ENCODE measurements at places on chromosomes 6 and 20. TPM values are rescaled to one million over a fixed set of nuclear protein-coding genes. Genes with fewer than 3 reads are reported as not detected.

DNA sequence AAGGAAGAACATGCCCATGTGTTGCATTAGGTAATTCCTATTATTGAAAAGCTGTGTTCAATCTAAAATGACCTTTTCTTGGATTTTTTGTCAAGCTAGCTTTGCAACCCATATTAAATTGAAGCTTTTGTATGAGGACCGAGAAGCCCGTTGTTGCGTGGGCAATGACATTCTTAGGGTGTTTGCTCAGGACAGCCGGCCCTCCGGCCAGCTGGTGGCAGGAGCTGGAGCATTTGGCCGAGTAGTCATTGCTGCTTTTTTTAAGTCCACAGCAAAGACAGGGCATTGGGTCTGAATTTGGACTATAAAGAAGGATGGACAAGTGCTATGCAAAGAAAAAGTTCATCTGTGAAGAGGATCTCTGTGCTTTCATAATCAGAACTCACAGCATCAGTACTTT, 365.8 kb downstream of the SAMD5 start:
- ATAC-seq: no peak

GRCh38 chr6:161318456-161318855, 44.6 kb upstream of the AGPAT4 start:
- peak; percentile 38 for ATAC-seq

DNA sequence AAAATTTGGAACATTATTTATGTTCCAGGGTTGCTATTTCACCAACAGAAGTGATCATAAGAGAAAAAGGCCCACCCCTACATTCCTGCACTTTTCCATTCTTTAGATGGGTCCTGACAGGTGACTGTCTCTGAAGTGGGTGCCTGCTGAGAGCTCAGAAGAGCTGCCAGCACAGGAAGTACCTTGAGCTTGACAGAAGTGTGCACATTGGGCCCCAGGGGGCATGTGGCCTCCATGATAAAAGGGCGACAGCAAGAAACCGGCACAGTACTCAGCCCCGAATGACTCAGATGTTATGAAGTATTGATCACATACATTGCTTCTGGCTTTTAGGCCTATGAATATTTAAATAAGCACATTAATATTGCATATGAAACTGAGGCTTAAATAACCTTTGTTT, 150.4 kb downstream of the PCSK2 start:
- no peak for ATAC-seq

GRCh38 chr20:44052166-44052565, 134.8 kb downstream of the JPH2 start:
- ATAC-seq: no peak

DNA sequence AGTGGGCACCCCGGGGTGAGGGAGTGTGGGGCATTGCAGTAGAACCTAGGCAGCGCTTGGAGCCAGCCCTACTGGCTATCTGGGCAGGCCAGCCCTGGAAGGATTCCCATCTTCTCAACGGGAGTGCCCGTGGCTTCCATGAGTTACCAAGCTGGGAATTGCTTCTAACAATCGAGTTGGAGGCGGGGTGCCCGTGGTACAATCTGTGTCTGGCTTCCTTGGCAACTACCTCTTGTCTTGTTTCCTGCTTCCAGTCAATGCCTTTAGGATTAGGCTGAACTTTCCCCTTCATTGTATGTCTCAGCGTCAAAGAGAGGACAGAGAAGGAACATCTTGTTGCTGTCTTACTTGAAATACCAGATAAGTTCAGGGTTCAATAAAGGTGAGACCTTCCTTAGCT, 33.3 kb downstream of the PPP1R14C start:
- ATAC-seq: peak; percentile 89

GRCh38 chr6:143482593-143482992, 28.9 kb downstream of the FUCA2 start:
- no peak for ATAC-seq

- peak; percentile 76 for ATAC-seq
These were observed at the start of gene RBCK1 for GRCh38 chr20:407953-408842. TSS of gene RBCK1 (plus strand) at chr20:408299. CDS start at chr20:408758, 459 bp downstream.

GRCh38 chr6:28589234-28589956, 63.7 kb downstream of the GPX5 start:
- ATAC-seq: peak; percentile 78

DNA sequence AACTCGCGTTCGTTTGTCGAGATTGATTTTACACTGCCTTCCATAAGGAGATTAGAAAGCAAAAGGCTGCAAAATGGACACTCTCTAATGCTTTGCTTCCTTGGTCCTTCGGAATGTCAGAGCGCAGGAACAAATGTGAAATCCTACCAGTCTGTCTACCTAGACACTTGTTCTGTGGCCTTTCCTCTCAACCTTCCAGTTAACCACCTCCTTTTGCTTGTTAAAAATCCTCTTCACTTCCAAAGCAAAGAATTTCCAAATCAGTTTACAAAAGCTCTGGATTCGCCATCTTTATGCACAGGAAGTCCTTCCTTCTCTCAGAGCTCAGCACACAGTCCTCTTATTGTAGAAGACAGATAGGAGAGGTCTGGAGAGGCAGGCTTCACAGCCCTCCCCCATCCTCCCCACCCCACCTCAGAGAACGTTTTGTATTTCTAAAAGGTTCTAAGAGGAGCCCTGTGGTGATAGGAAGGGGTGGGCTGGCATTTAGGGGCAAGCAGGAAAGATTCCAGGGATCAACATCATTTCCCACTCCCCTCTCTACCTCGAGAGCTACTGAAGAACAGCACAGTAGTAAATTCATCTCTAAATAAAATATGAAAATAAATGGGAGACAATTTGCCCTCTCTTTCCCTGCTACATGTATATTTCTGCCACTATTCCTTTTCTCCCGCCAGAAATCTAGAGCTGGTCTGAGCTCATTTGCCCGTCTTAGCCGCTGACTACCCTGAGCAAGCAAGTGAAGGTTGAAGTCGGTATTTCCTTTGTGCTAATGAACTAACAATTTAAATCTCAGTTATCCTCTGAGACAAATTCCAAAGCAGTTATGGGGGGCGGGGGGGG, 18.9 kb downstream of the TFAP2A start:
- no peak for ATAC-seq

- no peak for ATAC-seq
These were observed 98.1 kb upstream of the PTPN1 start for GRCh38 chr20:50412069-50412468.

DNA sequence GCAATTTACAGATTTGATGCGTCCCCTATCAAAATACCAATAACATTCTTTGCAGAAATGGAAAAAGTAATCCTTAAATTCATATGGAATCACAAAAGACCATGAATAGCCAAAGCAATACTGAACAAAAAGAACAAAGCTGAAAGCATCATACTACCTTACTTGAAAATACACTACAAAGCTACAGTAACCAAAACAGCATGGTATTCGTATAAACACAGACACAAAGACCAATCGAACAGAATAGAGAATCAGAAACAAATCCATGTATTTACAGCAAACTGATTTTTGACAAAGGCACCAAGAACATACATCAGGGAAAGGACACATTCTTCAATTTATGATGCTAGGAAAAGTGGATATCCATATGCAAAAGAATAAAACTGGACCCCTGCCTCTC, 206.5 kb upstream of the PDE10A start:
- no peak for ATAC-seq

DNA sequence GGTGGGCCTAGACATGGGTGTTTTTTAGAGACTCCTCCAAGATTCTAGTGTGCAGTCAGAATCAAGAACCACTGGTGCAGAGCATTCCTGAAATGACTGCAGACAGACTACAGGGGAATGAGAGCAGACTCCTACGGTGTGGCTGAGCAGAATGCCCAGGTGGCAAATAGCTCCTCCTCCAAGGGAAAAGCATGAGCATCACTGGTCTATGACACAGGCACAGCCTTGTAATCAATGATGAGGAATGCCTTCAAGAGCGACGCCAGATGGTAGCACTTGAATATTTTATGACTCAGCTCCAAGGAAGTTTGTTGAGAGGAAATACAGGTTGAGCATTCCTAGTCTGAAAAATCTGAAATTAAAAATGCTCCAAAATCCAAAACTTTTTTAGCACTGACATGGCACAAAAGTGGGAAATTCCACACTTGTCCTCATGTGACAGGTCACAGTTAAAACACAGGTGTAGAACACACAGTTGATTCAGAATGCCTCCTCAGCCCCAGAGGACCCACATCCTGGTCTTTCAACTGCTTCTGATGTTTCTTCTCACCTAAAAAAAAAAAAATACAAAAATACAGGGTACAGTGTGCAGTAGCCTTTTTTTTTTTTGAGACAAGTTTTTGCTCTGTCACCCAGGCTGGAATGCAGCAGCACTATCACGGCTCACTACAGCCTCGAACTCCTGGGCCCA, 10.6 kb upstream of the FAM8A1 start:
- ATAC-seq: peak; percentile 92

- ATAC-seq: no peak
These were observed 12.0 kb upstream of the RAET1E start for GRCh38 chr6:149909701-149910470.

DNA sequence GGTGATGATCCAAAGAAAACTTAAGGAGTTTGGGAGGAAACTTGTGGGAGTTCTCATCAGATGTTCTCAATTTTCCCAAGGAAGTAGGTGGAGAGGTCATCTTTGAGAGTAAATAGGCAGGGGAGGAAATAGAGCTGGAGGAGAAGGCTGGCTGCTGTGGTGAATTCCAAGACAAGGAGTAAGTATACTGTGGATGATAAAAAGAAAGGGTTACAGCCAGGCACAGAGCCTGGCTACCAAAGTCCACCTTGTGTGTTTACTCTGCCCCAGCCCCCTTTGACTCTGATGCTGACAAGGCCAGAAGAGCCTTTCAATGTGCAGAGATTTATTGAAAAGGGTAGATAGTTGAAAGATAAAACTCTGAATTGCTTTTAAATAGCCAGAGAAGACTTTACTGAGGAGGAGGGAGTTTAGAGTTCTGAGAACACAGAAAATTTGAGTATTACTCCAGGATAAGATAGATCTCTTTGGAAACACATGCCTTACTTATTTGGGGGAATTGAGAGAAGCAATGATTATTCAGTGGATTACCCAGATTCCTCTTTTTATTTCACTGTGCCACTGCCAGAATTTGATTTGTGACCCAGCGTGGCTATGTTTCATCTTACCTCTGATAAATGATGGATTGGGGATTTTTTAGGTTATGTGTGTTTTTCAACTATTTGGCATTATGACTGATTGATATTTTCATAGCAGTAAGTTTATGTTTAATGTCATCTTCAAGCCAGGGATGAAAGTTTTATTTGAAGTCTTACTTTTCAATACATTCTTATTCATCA, 182.6 kb upstream of the JAG1 start:
- ATAC-seq: no peak

- ATAC-seq: no peak
These were observed 43.4 kb downstream of the BCAS4 start for GRCh38 chr20:50838322-50838625.

GRCh38 chr6:34987506-34987905, 98.5 kb downstream of the ANKS1A start:
- ATAC-seq: no peak

- ATAC-seq: peak; percentile 53
These were observed 518 bp downstream of the PEX6 start for GRCh38 chr6:42978487-42978838.

DNA sequence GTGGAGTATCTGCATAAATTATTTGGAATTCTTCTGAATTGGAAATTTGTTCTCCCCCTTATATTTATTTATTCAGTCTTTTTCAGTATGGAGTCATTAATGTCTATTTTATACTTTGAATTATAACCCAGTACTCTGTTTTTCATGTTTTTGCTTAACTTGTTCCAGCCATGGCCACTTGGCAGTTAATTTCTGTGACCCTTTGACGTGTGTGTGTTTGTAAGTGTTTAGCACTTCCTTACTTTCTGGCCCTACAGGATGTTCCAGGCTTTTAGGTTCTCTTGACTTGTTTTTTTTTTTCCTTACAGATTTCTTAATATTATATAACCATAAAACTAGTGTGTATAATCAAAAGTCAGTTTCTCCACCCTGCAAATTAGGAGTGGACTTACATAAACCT, 24.1 kb downstream of the ENPP1 start:
- ATAC-seq: no peak

DNA sequence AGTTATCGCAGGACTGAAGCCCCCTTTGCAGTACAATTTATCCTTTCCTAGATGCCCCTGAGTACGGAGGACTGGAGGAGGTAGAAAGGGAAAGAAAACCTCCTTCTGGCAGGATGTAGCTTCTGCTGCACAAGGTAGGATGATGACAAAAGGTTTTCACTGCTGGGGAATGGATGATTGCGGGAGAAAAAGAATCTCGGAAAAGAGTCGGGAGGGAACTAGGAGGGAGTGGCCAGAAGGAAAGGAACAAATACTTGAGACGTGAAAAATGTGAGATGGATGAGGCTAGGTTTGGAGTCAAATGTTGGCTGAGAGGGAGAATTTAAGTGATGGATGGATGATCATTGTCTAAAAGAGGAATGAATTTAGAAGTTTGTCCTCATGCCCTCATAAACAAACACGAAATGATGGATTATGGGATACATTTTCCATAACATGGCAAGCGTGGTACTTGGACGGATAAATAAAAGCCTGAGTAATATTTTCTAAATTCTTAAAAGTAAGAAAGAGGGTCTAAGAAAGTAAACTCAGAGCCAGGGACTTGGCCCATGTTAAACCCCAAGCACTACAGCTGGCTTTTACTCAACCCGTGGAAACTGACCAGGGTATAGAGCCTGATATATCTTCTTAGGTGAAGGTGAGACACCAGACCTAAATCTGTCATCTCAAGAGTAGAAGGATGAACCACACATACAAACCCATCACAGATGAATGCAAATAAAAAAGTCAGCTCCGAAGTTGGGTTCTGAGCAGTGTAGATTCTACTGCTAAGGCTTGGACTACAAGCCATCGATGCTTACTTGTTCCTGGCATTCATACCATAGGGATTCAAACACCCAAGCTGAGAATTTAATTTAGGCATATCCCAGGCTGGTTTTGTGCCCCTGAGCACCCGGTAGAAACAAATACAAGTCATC, 72.4 kb downstream of the HFE start:
- ATAC-seq: no peak

GRCh38 chr6:53984163-53984562, 127.1 kb upstream of the MLIP start:
- peak; percentile 86 for ATAC-seq

DNA sequence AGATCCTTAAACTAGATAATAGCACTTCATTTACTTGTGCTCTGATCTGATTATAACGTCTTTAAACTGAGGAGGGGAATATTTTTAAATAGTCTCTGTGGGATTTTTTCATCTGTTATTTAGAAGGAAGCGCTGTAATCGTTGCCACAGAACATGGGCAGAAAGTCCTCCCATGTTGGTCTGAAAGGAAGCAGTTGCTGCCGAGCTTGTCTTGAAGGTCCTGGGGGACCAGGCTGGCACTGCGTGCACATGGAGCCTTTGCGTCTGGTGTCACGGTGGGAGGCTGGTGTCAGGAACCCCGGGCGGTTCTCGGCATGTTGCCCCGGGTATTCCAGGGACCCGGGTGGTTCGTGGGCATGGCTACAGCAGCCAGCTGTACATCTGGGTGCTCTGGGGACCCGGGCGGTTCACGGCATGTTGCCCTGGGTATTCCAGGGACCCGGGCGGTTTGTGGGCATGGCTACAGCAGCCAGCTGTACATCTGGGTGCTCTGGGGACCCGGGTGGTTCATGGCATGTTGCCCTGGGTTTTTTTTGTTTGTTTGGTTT, 11.5 kb downstream of the TPD52L2 start:
- no peak for ATAC-seq

GRCh38 chr20:36830791-36831691, 44.9 kb upstream of the TLDC2 start:
- ATAC-seq: peak; percentile 24

The NKX2-2 gene
- total RNA-seq: not detected

The AGER gene
- 2.7 TPM for total RNA-seq

The PRL gene
- total RNA-seq: not detected

The RGL2 gene
- total RNA-seq: 55.8 TPM

The PI16 gene
- total RNA-seq: 0.20 TPM

The CCN6 gene
- total RNA-seq: not detected

The SLC24A3 gene
- 13.0 TPM for total RNA-seq

The PSORS1C1 gene
- total RNA-seq: 0.20 TPM

The CTAGE9 gene
- total RNA-seq: not detected

The HLA-DPB1 gene
- 10.5 TPM for total RNA-seq
